ENCODE measurements at places on chromosomes 6 and 20.

DNA sequence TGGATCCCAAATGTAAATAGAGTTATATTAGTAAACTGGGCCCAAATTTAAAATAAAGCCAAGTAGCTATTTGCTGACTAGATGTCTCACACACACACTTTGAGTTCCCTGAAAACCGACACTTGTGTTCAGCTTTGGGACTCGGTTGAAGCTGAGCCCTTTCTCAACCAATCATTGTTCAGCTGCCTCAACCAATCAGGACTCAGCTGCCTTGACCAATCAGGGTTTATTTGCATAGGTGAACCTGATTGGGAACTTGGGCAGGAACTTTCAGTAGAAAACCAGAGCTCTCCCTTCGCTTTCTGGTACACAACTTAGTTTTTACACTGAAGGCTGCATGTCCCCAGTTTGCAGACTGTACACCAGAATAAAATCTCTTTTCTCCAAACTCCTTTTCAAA, 301.7 kb downstream of the FOXA2 start:
- no peak for DNase-seq

- DNase-seq: no peak
Measured at GRCh38 chr6:281469-282103, 10.7 kb upstream of the DUSP22 start.

DNA sequence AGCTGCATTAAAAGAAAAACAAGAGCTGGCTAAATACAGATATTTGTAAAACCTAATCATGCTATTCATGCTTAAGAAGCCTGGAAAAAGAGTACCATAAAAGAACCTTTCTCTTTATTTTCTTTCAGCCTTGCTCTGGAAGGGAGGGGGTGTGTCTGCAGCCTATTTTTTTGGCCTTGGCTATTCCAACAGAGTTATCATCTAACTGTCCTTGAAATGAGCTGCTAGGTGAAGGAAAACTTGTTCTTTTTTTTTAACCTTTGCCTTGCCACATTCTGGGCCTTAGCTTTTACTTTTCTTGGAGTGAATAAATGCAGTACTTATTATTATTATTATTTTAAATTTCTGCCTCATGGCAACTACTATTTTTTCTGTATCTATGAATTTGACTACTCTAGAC, 224.9 kb upstream of the SYNCRIP start:
- no peak for DNase-seq

GRCh38 chr6:65786815-65787214, 79.8 kb upstream of the EYS start:
- no peak for DNase-seq

DNA sequence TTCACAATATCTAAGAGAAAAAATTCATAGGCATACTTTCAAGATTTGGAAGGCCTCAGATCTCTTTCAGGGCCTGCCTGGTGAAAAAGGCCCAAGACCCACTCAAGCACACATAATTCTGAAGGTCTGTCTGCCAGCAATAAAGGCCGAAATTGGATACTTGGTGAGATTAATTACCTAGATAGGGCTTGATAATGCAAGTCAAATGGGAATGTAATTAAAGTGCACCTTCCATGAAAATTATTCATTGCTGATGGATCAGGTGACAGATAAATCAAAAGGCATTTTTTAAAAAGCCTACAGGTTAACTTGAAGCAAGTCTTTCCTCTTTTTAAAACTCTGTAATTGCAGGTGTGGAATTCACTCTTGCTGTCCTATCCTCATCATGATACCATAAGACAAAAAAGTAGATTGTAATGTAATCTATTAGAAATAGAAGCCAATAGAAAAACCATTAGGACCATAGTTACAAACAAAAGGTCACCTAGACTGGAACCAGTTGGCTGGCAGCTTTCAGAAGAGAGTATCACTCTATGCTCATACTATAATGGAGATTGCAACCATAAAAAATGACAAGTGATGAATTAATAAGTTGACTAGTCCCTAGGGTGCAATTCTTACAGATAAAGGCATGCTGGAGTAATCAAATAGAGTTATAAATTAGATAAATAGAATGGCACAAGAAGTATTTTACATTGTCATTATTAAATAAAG, 77.3 kb downstream of the EPHA7 start:
- DNase-seq: no peak

- peak; percentile 77 for DNase-seq
Measured at GRCh38 chr6:125273965-125274364, 27.8 kb downstream of the HDDC2 start.

DNA sequence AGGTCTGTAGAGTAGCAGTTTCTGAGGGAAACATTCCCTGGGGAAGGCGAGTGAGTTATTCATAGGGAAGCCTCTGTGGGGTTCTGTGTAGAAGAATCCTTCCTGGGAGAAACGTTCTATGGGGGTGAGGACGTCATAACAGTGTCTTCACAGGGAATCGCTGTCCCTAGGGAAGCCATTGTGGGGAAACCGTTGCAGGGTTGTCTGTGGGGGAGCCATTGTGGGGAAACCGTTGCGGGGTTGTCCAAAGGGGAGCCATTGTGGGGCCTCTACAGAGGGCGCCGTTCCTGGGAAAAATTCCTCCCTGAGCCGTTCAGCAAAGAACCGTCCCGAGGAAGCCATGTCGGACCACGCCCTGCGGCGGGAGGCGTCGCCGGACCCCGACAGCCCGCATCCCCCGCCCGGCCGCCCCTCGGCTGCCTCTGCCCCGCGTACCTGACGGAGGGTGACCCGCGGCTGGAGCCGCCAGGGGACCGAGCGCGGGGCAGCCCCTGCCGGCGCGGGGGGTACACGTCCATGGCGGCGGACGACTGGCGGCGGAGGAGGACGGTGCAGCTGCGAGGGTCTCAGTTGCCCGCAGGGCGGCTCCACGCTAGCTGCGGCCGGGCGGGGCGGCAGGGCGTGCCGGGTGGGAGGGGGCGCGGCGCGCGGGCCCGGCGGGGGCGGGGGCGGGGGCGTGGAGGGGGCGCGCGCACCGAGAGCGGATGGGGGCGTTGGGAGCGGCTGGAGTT, at the start of gene DNAAF9:
Gene DNAAF9, minus strand, starts transcription at position 630 of the 731 bp plus-strand sequence. Its CDS starts 112 bp downstream, at position 518.
- no peak for DNase-seq

DNA sequence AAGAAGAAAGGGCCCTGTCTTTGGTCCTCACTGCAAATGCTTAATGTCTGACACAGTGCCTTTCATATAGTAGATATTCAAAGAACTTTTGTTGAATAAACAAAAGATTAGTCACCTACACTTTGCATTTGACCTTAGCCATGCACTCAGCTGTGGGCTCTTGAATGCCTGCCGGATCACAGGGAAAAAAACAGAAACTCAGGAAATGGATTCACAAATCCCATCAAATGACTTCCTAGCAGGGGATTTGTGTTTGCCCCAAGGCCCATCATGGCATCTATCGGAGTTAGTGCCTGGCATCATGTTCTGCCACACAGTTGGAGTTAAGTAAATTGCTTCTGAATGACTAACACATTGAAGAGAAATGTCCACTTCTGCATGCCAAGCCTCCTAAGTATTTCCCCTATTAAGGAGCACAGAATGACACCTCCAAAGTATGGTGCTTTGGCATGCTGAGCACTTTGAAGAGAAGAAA, 72.3 kb upstream of the DST start:
- peak; percentile 88 for DNase-seq

DNA sequence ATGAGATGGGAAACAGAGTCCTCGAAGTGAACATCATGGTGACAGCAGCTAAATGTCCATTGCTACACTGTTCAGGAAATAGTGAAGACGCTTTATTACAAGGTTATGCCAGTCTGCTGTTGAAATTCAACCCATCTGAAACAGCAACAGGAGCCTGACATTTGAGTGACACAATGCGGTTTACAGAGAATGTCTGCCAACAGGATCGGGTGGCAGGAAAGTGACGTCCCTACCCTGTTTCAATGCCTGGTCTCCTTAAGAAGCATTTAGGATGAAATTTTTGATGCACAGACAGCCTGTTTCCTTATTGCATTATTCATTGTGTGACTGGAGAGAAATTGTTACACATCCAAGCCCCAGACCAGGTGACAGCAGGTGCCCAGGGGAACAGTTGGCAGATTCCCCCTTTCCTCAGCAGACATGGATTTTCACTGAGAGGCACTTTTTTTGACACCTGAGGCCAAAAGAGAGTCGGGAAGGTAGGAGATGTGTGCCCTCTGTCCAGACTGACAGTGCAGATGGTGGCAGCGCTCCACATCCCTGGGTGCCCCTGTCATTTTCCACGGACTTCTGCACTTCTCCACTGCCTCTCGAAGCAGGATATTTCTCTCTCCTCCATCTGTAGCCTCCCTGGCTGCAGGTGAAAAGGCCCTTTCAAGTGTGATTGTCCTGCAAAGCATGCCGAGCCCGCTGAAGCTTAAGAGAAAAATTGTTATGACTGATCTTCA, 87.9 kb downstream of the BFSP1 start:
- DNase-seq: no peak

GRCh38 chr20:37336369-37337207, 9.4 kb upstream of the SRC start:
- no peak for DNase-seq

DNA sequence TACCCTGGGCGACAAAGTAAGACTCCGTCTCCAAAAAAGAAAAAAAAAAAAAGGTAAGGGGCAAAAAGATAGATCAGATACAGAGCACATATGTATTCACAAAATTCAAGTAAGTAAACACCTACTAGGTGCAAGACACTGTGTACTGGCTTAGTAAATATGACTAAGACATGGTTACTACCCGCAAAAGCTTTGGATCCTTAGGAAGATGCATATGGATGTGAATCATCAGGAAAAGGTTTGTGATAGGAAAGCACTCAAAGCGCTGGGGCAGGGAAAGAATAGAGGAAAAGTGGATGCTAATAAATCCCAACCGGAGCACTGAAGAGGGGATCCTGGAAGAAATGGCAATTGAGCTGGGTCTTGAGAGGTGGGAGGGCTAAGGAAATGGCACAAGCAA, 118.8 kb upstream of the FAM184A start:
- no peak for DNase-seq

DNA sequence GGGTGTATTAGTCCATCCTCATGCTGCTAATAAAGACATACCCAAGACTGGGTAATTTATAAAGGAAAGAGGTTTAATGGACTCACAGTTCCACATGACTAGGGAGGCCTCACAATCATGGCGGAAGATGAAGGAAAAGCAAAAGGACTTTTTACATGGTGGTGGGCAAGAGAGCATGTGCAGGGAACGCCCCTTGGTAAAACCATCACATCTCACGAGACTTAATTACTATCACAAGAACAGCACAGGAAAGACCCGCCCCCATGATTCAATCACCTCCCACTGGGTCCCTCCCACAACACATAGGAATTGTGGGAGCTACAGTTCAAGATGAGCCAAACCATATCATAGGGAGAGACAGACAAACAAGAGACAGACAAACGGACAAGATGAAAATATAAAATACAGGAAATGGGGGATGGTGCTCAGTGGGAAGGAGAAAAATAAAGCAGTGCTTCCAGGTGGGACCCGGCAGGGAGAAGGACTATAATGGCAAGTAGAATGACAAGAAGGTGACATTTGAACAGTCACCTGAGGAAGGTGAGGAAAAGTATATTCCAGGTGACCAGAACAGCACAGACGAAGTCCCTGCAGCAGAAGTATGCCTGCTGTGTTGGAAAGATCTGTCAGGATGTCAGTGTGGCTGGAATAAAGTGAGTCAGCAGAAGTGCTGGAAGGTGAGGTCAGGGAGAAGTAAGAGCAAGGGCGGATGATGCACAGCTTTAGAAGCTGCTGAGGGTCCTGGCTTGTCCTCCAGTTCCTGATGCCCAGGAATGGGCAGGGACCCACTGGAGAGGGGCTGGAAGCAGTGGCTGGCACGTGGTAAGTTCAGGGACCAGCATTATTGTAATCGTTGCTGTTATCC, 61.1 kb downstream of the SLC2A10 start:
- peak; percentile 59 for DNase-seq

- no peak for DNase-seq
Measured at GRCh38 chr20:53660947-53661381, 67.3 kb upstream of the ZNF217 start.

- no peak for DNase-seq
Measured at GRCh38 chr6:43860285-43860684, 90.3 kb downstream of the VEGFA start.

- no peak for DNase-seq
Measured at GRCh38 chr6:68559070-68559469, 76.0 kb upstream of the ADGRB3 start.
